ENCODE measurements at places on chromosomes 5 and 9.

DNA sequence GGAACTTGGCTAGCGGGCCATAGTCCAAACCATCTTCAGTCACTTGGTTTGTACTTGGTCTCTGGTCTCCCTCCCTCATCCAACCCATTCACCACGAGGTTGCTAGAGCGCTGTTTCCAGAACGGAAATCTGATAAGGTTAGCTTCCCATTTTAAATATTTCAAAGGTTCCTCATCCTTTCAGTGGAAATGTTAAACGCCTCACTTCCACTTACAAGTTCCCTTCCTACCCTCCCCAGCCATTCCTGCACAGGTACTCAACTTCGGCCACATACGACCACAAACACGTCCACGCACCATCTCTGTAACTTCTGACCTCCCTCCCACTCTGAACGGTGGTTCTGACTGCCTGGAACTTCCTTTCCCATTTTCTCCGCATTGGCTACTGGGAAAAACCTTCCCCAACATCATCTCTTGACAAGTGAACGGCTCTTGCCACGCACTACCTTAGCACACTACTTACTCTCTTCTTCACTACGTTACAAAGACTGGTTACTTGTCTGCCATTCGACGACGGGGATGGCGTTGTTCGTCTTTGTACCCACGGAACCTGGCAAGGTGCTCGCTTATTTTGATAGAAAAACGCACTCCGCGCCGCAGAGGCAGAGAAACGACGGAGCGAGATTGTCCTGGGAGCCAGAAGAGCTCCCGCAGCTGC, 629 bp downstream of the CCNH start:
- DNase-seq, result peak; percentile 61

DNA sequence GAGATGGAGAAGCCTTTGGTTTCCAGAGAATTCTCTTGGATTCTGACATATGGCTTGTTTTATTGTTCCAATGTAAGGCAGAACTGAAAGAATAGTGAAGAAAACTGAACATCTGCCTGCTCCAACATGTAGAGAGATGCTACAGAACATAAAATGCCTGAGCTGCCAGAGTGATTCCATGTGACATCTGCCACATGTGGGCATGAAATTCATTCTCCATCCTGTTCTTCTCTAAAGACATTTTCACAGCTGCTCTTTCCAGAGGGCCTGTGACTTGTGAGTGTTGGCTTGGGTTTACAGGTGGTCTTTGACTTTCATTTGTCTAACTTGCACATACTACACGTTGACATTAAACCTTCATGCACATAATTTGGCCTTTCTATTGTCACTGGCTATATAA, 33.7 kb upstream of the TXN start:
- DNase-seq, result no peak

GRCh38 chr9:137116728-137117127, 2.2 kb upstream of the DPP7 start:
- no peak for DNase-seq

DNA sequence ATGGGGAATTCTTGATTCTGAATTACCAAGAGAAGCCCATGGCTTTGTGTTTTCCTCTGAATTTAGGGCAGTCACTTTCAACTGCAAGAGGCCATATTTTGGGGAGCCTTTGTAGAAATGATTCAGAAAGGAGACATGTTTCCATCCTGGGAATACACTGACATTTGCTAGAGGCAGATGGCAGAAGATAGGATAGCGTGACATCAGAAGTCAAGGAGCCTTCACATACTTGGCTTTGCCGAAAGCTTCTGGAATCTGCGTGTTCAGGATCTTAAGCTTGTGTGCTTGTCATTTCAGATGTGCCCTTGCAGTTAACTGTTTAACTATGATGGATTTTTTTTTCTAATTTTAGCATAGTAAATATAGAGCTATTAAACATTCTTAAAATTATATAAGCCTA, 296.2 kb downstream of the ARHGEF28 start:
- DNase-seq, result no peak

DNA sequence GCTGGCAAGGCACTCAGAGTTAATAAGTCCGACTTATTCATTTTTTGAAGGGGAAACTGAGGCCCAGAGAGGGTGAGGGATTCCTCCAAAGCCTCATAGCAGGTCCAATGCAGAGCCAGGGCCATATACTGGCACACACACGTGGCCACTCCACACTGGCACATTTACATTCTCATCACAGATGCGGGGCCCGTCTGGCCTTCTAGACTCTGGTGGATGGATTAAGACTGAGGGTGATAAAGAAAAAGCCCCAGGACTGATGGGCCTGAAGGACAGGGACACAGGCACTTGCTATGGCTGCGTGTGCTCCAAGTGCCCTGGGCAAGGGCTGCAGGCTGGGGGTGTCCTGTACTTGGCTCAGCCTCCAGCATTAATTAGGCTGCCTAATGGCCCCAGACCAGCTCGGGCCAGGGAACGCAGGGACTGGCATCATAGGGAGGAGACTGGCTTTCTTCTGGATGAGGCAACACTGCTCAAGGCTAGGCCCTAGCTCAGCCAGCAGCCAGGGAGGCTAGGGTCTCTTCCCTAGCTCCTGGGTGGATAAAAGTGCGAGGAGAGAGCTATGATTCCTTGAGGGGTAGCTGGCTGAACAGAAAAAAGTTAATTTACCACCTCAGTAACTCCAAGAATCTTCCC, 28.5 kb upstream of the CSF1R start:
- DNase-seq, result no peak

GRCh38 chr5:75405296-75405695, 68.3 kb downstream of the HMGCR start:
- no peak for DNase-seq

GRCh38 chr5:142484821-142485387, 160.1 kb upstream of the SPRY4 start:
- no peak for DNase-seq

- no peak for DNase-seq
Observed at GRCh38 chr5:120510098-120510637, 46.1 kb downstream of the PRR16 start.

DNA sequence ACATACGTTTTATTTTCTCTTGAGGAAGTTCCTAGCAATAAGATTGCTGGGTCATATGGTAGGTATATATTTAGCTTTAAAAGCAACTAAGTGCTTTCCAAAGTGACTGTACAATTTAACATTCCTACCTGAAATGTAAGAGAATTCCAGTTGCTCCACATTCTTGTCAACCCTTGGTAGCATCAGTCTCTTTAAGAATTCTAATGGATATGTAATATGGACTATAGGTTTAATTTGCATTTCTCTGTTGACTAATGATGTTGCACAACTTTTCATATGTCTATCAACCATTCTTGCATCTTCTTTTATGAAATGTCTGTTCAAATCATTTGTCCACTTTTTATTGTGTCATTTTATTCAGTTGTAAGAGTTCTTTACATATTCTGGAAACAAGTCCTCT, 6.7 kb upstream of the RASEF start:
- no peak for DNase-seq

DNA sequence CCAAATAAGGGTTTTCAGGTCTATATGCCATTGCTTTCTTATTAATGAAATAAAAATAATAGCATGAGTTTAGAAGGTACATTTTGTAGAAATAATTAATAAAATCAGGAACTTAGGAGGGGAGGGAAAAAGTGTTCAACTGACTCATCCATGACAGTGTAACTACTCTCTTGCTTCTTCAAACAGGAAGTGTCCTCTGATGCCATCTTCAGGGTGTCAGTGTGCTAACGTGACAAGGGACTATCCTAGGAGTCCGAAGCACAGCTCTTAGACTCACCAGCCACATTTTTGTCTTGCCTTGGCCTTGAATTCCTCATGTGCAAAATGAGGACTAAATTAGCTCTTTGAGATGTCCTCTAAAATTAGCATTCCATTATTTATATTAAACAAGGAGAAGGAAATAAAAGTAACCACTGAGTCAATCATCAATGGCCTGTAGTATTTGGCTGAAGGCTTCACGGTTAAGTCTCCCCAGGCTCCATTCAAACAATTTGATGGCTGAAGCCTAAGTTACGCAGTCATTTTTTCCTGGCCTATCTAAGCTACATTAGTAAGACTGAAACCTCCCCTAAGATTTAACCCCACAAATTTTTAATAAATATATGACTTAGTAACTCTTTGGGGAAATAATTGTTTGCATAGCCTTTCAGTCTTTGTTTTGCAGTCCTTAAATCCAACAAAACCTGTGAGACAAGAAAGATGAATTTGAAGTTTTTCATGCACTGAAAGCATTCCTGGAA, 151.1 kb downstream of the ARL15 start:
- DNase-seq, result no peak

DNA sequence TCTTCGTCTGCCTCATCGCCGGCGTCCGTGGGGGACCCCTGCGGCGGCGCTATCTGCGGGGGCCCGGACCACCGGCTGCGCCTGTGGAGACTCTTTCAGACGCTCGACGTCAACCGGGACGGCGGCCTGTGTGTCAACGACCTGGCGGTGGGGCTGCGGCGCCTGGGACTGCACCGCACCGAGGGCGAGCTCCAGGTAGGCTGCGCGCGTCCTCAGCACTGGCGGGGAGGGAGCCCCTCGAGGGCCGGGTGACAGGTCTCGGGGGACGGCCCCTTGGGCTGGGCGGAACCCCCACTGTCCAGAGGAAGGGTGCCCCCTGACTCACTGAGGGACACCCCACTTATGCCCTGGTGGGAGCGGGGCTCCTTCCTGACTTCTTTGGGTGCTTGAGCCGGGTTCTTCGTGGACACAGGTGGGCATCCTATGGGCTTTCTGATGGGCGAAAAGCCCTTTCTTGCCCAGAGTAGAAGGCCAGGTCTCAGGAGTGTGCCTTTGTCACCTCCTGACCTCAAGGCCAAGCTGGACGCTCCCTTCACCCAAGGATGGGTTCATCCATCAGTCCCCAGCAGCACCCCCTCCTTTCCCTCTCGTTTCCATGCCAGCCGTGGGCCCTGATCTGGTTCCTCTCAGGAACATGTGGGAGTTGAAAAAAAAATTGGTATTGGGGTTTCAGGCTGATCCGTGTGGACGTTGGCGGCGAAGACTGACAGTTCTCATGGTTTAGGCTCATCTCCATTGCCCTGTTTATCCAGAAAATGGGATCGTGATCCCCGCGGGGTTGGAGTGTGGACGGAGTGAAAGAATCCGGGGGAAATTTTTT, 564 bp downstream of the SLC25A25 start:
- no peak for DNase-seq

DNA sequence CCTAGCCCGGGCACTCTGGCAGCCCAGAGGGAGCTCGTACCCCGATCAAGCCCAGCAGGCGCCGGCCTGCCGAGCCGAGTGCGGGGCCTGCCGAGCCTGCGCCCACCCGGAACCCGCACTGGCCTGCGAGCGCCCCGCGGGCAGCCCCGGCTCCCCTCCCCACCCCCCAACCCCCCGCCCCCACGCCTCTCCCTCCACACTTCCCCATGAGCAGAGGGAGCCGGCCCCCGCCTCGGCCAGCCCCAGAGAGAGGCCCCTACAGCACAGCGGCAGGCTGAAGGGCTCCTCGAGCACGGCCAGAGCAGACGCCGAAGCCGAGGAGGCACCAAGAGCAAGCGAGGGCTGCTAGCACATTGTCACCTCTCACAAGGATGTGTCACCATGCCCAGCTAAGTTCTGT, 36.2 kb upstream of the CCDC180 start:
- DNase-seq, result no peak

DNA sequence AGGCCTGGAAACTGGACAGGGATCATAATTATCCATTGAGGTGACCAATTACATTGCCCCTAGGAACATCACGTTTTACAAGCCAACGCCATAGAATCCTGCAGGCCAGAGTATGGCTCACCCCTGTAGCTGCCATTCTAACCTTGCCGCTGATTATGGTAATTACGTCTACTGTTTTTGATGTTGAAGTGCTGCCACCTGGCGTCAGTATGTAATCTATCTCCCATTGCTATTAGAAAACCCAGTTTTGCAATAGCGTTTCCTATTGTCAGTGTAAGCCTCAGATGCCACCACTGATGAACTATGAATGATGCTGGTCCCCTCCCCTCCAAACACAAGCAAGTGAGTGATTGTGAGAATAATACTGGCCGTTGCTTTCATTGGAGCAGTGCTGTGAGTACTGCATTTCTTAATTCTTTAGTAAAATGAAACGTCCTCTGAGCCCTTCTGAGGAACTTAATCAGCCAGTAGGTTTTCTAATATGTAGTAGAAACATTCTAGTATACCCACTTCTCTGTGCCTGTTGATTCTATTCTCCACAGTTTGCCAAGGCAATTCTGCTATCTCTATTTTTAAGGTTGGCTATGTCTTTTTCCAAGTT, 100.5 kb upstream of the NMUR2 start:
- DNase-seq, result peak; percentile 50

- DNase-seq, result no peak
Observed at GRCh38 chr9:79573412-79573923, 1.7 kb downstream of the TLE4 start.

DNA sequence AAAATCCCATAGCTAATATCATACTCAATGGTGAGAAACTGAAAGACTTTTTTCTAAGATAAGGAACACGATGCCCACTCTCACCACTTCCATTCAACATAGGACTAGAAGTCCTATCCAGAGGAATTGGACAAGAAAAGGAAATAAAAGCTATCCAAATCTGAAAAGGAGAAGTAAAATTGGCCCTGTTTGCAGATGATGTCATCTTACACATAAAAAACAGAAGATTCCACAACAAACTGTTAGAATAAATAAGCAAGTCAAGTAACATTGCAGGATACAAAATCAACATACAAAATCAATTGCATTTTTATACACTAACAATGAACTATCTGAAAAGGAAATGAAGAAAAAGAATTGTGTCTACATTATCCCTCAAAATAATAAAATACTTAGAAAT, 308.0 kb downstream of the MCTP1 start:
- no peak for DNase-seq
